ENCODE measurements at places on chromosomes 3 and 15.

DNA sequence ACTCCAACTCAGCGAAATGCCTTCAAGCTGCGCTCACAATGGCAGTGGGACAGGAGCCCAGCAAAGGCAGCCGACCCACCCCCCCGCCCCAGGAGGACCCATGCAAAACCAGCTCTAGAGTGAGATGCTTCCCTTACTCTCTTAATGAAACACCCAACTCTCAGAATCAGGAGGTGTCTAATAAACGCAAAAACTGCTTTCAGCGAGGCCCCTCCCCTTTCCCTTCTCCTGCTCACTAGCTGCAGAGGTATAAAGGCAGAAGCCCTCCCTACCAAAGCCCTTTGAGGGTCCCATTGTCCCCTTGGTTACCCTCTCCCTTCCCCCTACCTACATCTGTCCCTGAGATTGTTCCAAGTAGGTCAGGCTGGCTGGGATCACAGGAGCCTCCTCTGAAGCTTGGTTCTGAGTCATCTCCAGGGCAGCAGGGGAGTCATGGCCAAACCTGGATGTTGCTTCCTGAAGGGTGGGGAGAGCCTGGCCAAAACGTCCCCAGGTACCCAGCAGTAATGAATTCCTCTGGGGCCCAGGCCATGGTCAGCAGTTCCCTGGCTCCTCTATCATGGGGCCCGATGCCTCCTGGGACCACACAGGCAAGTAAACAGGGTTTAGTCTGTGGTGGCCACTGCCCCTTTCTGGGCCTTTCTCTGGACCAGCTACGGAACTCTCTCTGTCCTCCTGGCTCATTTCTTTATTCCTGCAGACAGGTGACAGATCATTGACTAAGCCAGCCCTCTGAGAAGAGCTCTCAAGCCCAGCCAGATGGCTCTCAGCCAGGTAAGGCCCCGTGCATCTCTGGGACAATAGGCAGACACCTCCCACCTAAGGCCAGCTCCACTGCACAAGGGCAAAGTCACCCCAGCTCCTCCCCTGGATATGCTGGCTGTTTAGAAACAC is 8.6 kb downstream of the KLHL25 start:
- DNase-seq = peak; percentile 46

GRCh38 chr15:56963710-56964109 is 45.3 kb downstream of the TCF12 start:
- no peak for DNase-seq

DNA sequence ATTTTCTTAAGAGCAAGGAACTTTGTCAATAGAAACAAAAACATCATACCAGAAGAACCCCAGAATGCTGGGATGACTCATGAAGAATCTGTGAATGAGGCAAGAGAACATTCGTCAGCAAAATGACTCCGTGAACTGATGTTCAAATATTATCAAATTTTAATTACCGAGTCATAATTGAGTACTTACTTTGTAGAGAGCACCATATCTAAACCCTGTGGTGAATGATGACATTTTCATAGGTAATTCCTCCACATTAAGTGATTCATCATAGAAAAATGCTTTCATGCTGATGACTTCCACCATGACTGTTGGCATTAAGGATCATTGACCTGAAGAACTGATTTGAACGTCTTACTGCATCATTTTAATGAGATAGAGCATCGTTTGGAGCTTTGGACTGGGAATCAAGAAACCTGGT is 56.3 kb downstream of the PPARG start:
- peak; percentile 85 for DNase-seq

- DNase-seq = no peak
Observed at GRCh38 chr3:174356596-174356995, 502.5 kb upstream of the NAALADL2 start.

GRCh38 chr3:42526616-42527367 is 24.3 kb downstream of the VIPR1 start:
- peak; percentile 27 for DNase-seq

DNA sequence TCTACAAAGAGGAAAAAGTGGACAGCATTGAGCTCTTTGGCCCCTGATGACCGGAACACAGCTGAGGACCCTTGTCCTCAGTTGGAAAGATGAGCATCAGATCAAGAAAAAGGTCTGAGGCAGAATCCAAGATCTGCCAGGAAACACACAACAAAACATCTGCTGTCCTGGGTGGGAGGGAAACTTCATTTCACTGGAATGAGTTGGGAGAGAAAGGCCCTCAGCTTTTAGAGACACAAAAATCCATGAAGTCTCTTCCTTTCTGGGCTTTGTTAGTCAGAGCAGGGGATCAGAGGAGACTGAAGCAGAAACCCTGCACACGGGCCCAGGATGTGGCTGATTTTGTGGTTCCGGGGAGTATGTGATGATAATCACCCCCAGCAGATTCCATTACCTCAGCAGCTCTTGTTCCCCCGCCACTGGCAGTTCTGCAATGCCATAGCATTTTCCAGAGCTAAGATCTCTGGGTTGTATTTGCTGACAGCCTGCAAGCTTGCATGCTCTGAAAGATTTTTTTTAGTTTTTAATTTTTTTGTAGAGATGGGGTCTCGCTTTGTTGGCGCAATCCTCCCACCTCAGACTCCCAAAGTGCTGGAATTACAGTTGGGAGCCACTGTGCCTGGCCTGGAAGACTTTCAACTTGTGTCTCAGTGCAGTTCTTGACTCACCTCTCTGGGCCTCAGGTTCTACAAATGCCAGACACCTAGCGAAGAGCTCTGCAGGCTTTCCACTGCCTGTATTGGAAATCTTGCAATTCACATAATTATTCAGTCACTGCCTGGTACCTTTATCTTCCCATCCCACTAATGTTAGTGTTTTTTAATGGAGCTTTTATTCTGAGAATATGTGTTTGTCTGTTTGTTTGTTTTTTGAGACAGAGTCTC is 5.8 kb upstream of the TATDN2 start:
- no peak for DNase-seq

GRCh38 chr3:23626442-23626841 is 179.3 kb upstream of the UBE2E1 start:
- DNase-seq = no peak

DNA sequence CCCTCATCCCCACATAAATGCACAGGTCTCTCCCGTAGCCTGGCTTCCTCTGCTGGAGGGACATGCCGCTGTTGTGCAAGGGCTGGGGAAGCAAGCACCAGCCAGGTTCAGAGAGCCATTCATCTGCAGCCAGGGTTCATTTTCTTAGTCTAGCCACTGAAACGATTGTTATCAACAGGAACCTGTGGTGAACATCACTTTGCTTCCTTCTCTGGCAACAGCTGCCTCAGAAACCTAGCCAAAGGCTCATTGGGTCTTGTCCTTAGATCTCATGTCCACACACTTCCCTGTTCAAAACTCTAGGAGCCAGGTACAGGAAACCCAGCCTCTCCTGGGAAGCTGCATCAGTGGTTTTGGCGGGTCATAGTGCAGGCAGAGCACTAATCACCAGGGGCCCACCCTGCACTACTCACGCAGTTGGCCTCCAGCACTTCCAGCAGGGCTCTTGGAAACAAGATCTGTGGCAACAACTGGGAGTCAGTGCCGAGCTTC is 47.0 kb downstream of the OXNAD1 start:
- peak; percentile 52 for DNase-seq

GRCh38 chr3:65960087-65960486 is 78.6 kb downstream of the MAGI1 start:
- DNase-seq = no peak

DNA sequence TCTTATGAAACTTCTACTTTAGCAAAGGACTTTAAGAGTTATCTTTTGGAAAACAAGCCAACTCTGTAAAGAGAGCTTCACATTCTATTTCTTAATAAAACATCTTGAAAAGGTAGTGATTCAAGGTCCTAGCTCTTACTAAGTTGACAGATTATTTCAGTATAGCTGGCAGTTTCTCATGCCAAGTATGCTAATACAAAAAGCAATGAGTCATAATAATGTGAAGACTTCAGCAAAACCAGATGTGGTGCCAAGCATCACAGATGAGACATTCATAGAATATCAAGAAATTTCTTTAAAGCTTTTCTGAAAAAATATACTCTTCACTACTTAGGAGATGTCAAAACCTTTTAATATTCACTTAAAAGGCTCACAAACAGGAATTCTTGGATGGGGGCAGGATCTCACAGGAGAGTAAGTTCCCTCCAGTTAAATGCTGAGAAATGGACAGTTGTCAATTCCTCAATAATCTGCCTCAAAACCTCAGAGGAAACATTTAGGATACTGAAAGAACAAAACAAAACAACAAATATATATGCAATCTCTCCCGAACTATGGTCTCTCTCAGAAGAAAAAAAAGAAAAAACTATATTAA is 45.6 kb downstream of the DCBLD2 start:
- peak; percentile 91 for DNase-seq

DNA sequence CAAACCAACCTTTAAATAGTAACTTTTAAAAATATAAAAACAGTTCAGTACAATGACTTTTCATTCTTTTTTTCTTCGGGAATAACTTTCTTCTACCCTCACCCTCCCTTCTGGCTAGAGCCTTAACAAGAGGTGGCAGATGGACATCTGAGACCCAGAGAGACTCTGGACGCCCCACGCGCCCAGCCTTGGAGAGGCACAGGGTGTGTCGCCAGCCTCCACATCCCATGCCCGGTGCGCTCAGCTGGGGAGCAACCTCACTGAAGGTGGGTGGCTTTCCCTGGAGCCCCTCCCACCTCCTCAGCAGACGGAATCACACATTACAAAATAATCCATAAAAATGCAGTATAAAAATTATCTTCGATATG is 49.5 kb downstream of the TLE3 start:
- DNase-seq = no peak

DNA sequence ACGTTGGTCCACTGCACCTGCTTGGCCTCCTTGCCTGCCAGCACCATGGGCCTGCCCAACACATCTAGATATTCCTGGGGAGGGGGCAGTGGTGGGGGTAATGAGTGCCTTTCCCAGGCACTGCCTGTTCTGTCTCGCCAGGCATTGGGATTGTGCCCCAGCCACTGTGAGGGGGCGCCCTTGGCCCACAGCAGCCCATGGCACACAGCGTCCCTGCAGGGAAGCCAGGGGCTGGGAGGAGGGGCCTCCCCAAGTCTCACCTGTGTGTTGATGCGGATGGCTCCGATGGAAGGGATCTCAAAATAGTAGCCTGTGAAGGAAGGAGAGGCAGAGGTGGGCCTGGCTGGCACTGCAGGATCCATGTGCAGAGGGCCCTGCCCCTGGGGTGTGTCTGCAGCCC is 18.7 kb upstream of the TMEM115 start:
- DNase-seq = no peak

- DNase-seq = peak; percentile 67
Observed at GRCh38 chr3:100002599-100003350, 111.5 kb downstream of the FILIP1L start.

GRCh38 chr3:54785976-54786375 is 141.9 kb downstream of the LRTM1 start:
- no peak for DNase-seq

DNA sequence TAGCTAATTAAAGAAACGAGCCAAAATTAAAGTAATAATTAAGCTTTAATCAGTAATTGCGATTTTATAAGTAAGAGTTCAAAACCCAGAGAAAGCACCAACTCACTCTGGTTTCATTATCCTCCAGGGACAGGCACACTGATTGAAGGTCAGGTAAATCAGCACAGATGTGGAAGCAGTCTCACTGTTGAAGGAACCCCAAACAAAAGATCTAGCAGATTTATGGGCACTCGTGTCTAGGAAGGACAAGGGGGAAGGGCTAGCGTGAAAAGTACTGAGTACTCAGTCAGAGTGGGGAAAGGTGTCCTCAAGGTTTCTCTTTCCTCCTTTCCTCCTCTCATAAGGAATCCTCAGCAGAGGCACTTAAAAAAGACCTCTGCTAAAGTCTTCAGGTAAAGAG is 320.1 kb downstream of the PYDC2 start:
- no peak for DNase-seq

GRCh38 chr15:36361351-36361870 is 218.0 kb upstream of the CDIN1 start:
- peak; percentile 53 for DNase-seq

DNA sequence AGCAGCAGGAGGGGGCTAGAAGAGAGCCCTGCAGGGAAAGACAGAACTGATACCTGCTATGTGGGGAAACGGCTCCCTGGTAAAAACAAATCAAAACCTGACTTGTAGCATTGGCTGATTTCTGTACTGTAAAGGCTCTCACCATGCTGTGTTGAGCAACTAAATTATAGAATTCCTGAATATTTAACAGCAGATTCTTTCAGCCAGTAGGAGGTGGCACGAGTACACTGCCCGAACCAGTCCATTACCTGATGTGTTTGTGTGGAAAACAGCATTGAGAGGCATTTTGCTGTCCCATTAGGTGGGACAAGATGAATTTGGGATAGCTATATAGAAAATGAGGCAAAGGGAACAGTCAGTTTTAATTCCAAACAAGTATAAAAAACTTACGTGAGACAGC is 201.2 kb downstream of the ATP10A start:
- DNase-seq = no peak

- DNase-seq = no peak
Observed at GRCh38 chr3:49750056-49750455, 26.3 kb upstream of the GMPPB start.

GRCh38 chr3:27326202-27326601 is 43.0 kb downstream of the NEK10 start:
- DNase-seq = peak; percentile 8

DNA sequence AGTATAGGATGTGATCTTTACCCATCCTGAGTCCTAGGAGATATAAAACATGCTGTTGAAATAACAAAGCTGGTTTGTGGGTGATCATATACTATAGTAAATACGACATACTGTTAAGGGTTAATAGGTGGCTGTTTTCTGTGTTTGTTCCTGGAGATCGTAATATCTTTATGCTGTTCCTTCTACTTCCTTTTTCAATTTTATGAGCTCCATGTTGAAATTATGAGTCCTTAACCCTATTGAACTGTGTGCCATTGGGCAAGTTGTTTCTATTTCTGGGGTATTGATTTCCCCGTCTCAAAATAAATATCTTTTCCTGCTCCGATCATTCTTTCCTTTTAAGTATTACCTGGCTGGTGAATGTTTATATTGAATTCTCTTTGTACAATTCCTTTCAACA is 115.1 kb downstream of the LPP start:
- DNase-seq = no peak

DNA sequence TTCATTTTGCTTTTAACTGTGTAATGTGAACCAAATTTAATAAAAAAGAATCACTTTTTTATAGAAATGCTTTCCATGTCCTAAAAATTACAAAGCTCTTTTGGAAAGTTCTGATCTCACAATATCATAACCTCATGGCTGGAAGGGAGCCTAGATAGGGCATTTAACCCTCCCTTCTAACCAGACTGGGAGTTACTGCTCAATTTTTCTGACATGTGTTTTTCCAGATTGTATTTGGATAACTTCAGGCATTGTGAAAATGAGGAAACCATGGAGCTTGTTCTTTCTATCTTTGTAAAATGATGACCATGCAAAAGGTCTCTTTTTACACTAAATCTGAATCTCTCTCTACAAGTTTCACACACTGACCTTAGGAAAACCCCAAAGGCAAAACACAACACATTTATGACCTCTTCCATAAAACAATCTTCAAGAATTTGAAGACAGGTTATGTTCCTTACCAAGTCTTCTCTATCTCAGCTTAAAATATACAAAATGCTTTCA is 508.8 kb downstream of the DIPK2A start:
- no peak for DNase-seq

- DNase-seq = no peak
Observed at GRCh38 chr3:106022913-106023312, 154.1 kb upstream of the CBLB start.
